ENCODE measurements at places on chromosomes 1 and 21.

GRCh38 chr1:241834733-241835377 is 13.1 kb upstream of the EXO1 start:
- no peak for DNase-seq

DNA sequence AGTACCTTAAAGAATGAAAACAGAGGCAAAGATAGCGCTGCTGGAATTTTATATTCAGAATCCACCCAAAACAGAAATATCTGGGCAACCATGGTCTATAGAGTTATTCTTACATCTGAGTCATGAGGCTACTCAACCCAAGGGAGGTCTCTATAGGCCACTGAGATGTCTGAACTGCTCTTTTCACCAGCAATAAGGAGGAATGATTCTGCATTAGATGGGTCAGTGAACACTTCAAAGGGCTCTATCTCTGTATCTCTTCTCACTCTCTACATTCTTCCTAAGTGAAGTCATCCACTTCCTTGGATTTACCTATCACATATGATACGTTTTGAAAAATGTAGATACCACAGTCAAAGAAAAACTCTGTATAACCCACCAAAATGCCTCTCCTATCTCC is 90.2 kb upstream of the NGF start:
- no peak for DNase-seq

DNA sequence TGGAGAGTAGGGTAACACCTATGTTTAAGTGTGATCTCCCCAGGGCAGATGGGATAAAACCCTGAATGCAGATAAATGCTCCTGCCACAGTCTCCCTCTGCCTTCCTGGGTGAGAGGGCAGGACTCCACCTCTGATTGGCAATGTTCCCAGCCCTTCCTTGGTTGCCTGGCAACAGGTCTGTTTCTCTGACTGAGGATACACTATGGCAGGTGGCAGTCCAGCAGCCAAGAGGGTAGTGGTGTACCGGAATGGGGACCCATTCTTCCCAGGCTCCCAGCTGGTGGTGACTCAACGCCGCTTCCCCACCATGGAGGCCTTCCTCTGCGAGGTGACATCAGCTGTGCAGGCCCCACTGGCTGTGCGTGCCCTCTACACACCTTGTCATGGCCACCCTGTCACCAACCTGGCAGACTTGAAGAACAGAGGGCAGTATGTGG is at the start of gene DCDC2B:
TSS of gene DCDC2B (plus strand) at position 199 of the 438 bp plus-strand sequence. CDS start at position 204, 5 bp downstream.
- no peak for DNase-seq

DNA sequence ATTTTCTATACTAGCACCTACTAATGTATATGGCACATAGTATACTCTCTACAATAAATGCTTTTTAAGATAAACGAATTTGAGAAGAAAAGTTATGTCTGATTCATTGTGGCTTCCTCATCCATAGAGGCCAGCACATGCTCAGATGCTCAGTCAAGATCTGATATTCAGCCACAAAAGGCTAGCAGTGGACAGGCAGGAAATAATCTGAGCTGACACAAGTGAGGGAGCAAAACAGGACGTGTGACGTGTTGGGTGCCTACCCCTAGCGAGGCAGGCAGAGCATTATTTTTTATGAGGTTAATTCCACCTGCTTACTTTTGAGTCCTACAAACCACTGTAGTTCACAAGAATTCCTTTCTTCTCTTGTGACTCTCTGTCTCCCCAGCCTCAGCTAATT is 550.9 kb downstream of the SMYD3 start:
- DNase-seq = peak; percentile 20

- no peak for DNase-seq
Measured at GRCh38 chr1:17645068-17645911, 105.8 kb downstream of the ARHGEF10L start.

DNA sequence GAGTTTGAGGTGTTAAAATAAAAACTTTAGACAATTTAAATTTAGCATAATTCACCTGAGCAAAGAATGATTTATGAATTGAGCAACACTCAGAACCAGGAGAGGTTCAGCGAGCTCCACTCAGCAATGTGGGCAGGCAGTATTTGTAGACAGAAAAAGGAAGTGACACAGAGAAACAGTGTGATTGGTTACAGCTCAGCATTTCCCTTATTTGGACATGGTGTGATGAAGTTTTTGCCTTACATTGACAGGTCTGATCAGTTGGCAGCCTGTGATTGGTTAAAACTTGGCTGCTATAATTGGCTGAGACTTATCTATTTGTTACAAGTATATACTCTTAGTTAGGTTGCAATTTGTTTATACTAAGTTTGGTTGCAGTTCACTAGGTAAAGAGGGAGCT is 621.2 kb upstream of the PRMT6 start:
- no peak for DNase-seq

- DNase-seq = no peak
Measured at GRCh38 chr1:58925247-58925646, 141.4 kb upstream of the JUN start.

GRCh38 chr1:201356236-201356635 is 21.2 kb downstream of the TNNT2 start:
- DNase-seq = no peak

Measured in activated CD4-positive, alpha-beta T cell treated with anti-CD3 and anti-CD28 coated beads, Interleukin-2, amount 50 U/mL, for 4 hours (primary cell).